ENCODE measurements at places on chromosomes 11 and 22.

- DNase-seq = no peak
Measured at GRCh38 chr11:20668844-20669819, at the start of gene NELL1. TSS of gene NELL1 (plus strand) at chr11:20669586.

DNA sequence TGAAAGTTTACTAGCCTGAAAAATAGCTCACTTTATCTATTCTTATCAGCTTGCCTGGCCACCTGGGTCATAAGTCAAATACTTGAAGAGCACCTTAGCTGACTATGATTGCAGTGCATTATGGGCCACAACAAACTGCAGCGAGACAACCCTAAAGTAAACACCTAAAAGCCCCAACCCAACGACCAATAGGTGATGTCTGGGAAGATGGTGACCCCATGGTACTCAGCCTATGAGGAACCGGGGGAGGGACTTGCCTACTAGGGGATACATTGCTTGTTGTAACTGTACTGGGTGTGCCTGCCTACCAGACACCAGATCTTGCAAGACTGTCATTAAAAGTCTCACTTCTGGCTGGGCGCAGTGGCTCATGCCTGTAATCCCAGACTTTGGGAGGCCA, 35.6 kb upstream of the APOBEC3A start:
- DNase-seq = no peak

GRCh38 chr11:10366568-10367331, 61.9 kb downstream of the ADM start:
- peak; percentile 88 for DNase-seq

DNA sequence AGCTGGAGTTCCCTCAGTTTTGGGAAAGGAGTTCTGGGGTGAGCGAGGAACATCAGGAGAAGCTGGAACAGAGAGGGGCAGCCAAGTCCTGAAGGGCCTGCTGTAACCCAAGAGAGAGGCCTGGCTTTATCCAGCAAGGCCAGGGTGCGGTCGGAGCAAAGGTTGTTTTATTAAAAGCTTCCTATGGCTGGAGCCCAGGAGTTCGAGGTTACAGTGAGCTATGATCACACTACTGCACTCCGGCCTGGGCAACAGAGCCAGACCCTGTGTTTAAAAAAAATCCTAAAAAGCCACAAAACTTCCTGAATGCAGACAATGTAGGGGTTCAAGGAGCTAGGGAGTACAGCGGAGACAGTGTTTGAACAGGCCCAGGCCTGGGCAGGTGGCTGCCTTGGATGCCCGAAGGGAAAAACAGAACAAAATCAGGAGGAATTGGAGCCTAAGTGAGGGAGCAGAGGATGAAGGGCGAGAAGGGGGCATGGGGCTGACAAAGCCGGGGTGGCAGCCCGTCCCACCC, 22.2 kb upstream of the MALAT1 start:
- no peak for DNase-seq

GRCh38 chr11:120899720-120900119, 124.2 kb upstream of the TBCEL start:
- DNase-seq = no peak

- no peak for DNase-seq
Measured at GRCh38 chr22:44963832-44964721, 45.7 kb downstream of the PHF21B start.

DNA sequence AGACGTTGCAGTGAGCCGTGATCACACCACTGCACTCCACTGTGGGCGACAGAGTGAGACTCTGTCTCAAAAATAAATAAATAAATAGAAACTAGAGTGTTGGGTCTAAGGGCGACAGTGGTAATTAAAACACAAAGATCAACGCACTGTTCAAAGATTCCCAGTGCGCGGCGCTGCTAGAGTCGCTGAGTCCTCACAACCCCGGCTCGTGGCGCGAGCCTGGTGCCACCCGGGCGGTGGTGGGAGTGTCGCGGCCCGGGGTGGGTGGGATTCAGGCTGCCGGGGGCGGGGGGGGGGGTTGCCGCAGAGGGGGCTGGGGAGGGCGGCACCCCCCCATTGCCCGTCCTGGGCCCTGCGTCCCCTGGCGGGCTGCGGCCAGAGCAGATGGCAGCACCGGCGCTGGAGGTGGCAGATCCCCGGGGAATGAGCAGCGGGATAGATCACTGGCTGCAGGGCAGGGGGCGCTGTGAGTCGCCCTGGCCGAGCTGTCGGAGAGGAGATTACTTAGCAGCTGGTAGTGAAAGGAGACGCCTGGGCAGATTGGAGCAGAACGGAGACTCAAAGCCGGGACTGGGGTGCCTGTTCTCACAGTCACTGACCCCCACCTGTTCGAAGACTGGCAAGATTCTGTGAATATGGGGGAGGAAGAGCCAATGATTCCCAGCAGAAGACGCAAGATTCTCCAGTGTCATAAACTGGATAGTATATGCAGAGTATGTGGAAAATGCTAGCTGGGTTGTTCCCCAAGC, 30.2 kb upstream of the APOBEC3A start:
- no peak for DNase-seq

- no peak for DNase-seq
Measured at GRCh38 chr11:78022397-78023396, at the start of gene KCTD14. TSS of gene KCTD14 (minus strand) at chr11:78023276. CDS start at chr11:78023249, 27 bp downstream.

GRCh38 chr11:104522650-104523049, 358.7 kb upstream of the PDGFD start:
- no peak for DNase-seq

DNA sequence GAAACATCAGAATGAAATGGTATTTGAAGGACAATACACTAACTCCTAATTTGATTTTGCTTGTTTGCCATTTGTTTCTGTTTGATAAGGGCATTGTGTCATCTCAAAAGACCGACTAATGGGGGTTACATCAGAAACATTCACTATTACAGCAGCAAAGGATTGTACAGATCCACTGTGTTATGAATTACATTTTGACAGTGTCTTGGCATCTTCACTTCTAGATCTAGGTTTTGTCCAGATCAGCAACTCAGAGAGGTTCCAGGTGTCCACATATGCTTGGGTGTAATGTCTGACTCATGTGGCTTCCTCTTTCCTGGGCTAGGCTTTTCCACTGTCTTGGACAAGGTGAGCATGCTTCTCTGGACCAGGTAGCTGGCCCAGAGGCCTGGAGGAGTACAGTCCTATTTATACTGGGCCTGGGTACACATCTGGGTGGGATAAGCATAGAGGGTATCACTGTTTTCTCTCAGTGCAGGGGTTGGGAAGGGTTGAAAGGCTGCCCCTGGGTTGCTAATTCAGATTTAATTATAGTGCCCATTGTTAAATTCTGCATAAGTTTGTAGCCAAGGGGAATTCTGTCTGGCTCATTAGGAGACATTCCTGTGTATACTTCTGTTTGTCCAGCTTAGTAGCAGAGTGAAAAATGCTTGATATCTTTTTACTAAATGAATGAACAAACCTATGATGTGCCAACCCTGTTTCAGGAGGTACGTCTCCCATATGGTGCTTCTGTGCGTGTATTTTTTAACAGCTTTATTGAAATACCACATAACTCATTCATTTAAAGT, 23.8 kb downstream of the DDI1 start:
- no peak for DNase-seq

DNA sequence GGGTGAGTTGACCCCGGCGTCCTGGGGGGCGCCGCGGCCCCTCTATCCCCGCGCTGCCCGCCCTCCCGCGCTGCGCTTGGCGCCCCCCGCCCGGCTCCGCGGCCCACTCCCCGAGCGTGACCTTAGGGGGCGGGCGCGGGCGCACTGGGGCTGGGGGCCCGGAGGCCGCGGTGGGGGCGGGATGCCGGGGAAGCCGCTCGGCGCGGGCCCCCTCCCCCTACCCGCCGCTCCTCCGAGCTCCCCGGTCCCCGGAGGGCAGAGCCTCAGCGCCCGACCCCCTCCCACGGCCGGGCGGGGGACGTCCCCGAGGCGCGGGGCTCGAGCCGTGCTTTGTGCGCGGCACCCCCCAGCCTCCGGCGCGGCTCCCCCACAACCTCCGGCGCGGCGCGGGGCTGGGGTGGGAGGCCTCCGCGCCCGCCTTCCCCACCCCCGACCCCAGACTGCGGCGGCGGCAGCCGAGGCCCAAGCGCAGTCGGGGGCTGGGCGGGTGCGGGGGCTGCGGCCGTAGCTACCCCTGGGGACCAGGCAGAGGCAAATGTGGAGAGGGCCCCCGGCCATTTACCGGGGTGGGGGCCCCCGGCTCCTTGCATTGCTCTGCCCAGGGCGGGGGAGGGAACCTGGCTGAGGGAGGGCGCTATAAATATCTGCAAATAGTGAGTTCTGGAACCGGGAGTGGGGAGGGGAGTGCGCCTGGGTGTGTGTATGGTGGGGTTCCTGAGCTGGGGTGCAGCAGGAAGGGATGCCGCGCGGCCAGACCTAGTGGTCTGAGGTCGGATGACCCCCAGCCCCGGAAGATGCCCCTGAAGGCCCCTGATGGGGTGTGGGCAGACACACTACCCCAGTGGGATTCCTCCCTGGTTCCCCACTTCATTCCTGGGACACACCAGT, 988 bp downstream of the MGAT3 start:
- DNase-seq = no peak

GRCh38 chr11:127445476-127445875, 444.9 kb upstream of the KIRREL3 start:
- no peak for DNase-seq

- no peak for DNase-seq
Measured at GRCh38 chr11:86663761-86664160, 8.7 kb downstream of the ME3 start.

GRCh38 chr22:40024201-40025061, 29.7 kb downstream of the FAM83F start:
- no peak for DNase-seq

GRCh38 chr11:27229511-27230191, 133.4 kb downstream of the CCDC34 start:
- DNase-seq = no peak

- no peak for DNase-seq
Measured at GRCh38 chr11:7595016-7595866, 78.1 kb downstream of the CYB5R2 start.

DNA sequence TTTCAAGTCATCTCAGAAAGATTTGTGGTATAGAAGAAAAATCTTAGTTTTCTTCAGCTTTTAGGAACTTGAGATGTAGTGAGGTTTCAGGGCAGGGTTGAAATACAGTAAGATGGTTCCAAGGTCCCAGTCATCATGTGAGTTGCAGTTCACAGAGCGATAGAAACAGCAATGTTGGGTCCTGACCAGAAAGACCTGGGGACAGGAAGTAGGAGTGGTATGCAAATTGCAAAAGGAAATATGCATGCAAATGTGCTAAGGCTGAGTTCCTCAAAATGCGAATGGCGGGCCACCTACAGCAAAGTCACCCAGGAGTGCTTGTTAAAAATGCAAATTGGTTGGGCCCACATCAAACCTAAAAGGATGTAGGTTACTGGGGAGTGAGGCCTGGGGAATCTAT, 1032.7 kb upstream of the TENM4 start:
- no peak for DNase-seq

GRCh38 chr22:32650553-32651345, 150.8 kb upstream of the TIMP3 start:
- DNase-seq = peak; percentile 72

- DNase-seq = no peak
Measured at GRCh38 chr11:1197431-1197885, 25.4 kb upstream of the MUC5B start.

- DNase-seq = no peak
Measured at GRCh38 chr11:35725885-35726284, 63.3 kb downstream of the TRIM44 start.

DNA sequence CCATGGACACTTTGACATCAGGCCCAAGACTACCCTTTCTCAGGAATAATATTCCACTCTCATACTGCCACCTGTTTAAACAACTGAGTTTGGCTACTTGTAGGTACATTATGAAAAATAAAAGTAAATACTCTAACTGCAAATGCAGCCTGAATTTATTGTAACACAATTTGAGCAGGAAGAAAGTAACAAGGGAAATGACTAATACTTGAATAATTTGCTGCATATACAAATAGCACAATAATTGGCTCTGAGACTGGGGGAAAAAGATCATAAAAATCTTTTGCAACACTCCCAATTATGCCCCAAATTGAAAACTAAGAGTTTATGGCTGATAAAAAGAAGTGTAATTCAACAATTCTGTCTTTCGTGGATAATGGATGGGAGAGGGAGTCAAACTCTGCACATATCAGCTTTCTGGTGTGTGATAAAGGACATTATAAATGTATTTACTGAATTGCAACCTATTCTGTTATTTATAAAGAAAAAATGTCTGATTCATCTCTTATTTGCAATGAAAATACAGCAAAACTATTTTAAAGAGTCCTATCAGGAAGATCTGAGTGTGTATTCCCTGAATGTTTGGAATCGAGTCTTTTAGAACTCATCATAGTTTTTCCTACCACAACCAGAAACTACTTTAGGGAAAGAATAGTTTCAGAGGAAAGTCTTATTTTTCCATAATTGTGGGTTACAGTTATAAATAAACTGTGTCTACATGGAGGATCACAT, 359.0 kb downstream of the JRKL start:
- no peak for DNase-seq

- DNase-seq = no peak
Measured at GRCh38 chr11:7490535-7490934, 5.2 kb downstream of the OLFML1 start.

DNA sequence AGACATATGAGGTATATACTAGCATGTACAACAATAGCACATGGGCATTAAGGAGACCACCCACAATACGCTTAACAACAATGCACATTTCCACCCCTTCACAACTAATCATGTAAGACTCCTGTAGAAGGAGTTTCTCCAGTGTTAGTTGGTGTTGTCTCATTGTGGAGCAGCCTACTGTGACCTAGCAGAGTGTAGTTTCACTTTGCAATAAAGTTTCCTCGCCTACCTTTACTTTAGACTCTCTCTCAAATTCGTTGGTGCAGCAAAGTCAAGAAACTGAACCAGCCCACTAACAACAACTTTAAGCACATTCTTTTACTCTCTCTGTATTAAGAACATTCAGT, 863.6 kb downstream of the FAM181B start:
- DNase-seq = no peak

GRCh38 chr22:41963453-41964111, 5.7 kb upstream of the SEPTIN3 start:
- no peak for DNase-seq

GRCh38 chr11:38160433-38160832, 1562.4 kb upstream of the RAG2 start:
- DNase-seq = no peak

GRCh38 chr11:97269527-97269926, 879.7 kb downstream of the JRKL start:
- no peak for DNase-seq

DNA sequence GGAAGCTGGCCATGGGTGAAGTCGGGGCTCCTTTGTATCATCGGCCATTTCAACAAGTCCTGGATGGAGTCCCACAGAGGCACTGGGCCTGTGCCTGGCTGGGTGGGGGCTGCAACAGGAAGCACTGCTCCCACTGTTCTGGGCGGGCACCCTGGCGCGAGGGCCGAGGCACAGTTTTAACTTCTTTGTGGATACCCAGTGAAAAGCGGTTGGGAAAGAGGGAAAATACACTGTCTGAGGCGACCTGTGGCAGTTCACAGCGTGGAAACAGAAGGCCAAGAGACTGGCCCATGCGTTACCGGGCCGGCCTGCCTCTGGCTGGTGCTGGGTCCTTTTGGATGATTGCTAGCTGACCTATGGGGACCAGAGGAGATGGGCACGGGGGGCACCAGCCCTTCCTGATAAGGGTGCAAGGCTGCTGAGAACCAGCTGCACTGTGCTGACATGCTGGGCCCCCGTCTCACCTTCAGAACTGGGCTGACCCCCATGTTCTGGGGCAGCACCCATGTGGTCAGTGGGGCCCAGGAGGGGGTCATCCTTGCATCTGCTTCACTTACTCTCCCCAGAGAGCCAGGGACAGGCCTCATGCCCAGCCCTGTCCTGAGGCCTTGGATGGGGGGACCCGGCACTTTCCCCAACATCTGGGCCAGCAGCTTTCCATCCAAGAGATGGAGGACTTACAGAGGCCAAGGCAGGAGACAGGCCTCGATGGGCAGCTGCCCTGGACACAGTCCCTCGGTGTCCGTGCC, 4.2 kb downstream of the OVOL1 start:
- DNase-seq = no peak

Measured in CMK (cell line).